ENCODE measurements at places on chromosomes 13 and 19.

DNA sequence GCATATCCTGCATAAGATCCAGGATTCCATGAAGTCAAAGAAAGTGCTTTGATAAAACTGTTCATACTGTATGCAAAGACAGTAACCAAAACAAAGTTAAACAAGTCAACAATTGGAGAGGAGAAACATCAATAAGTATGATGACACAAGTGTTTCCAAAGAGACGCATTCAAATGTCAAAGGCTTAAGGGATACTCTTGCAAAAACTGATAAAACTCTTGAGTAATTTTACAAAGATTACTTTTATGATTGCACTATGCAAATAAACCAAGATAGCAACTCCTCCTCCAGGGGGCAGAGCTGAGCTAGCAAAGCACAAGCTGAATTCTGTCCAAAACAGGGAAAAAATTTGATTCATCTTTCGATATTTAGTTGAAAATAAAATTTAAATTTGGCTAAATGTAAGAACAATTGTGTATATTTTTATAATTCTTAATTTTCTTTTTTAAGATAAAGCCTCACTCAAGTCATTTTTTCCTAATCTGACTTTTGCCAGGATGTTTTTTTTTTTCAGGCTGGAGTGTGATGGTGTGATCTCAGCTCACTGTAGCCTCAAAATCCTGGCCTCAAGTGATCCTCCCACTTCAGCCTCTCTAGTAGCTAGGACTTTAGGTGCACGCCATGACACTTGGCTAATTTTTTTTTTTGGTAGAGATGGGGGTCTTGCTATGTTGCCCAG is 84.0 kb downstream of the MZT1 start:
- DNase-seq = peak; percentile 4

DNA sequence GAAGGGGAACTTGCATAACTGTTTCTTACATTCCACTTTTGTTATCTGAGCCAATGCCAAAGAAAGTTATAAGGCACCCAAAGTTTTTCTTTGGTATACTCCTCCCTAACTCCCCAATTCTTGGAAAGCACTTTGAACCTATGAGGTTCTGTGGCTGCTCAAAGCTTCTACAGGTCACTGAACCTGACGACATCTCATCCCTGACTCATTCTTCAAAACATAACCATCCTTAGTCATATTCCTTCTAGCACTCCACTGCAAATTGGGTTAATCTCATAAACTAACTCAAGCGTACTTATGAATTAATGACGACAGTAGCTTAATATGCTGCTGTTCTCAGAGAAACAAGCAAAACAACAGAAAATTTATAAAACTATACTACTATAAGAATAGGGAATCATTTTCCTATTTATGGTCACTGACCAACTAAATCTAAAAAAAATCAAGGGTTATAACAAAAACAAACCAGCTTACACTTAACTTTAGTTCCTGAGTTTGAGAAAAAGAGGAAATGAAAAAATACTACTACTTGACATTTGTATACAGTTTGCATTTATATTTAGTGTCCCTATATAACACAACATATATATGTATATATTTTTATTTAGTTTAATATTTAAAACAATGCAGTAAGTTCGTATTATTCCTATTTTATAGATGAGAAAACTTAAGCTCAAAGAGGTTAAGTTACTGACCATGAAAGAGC is 69.1 kb downstream of the CAB39L start:
- no peak for DNase-seq

GRCh38 chr13:51118809-51119431 is 7.8 kb upstream of the C13orf42 start:
- DNase-seq = no peak

DNA sequence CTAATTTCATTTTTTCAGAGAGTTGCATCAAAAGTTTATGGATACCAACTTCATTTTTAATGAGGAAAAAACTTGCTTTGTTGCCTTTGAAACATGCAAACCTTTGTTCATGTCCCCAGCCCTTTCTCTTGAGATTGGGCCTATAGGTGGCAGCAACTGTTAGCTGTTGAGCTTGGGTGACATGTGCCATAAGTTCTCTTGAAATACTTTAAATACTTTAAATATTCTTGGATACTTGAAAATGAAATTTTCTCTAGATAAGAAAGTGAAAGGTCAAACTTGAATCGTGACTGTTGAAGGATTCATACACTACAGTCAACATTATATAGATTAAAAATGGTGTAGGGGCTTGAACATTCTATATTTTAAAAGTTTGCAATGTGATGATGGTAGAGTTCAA is 294.9 kb downstream of the NDFIP2 start:
- DNase-seq = no peak

DNA sequence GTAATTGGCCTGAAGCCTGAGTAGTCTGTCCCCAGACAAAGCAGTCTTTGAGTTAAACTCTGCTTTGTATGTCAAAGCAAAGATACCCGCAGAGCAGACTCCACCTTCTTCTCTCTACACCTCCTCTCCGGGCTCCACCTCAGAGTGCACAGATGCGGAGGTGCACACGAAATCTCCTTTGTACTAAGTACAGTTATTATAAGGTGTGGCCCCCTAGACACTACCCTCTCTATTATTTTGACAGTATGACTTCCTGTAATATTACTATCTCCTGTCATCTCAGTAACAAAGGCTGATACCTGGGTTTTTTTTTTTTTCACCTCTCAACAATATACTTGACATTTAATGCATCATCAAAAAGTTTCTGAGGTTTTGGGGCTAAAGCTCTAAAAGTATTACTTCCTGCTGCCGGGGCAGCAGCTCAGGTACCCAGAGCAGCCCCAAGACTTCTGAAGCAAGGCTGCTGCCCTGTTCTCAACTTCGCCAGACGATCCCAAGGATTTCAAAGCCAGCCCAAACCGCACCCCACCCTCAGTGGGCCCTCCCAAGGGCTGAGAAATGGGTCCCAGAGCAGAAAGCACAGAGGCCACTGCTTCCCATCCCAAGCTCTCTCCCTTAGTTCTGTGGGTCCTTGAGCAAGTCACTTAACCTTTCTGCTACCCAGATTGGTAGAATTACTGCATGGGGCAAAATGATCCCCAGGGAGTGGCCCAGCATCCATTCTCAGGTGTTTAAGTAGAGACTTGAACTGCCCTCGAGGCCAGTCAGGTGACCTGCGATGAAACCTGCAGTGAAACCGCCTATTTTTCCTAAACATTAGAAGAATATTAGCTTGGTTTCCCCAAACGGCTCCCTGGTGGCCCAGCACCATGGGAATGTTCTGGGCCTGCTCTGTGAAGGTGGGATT is 180.6 kb downstream of the FOXO1 start:
- DNase-seq = no peak

GRCh38 chr13:99647596-99647985 is 146.3 kb downstream of the TM9SF2 start:
- DNase-seq = no peak

- no peak for DNase-seq
Measured at GRCh38 chr19:44883922-44884321, 7.1 kb upstream of the TOMM40 start.

GRCh38 chr19:40139533-40140287 is 49.0 kb upstream of the ZNF780A start:
- no peak for DNase-seq

GRCh38 chr13:44504116-44504515 is 72.0 kb downstream of the TSC22D1 start:
- DNase-seq = no peak
